A549 treated with RU486 at 1 μM for 4 hours (cell line): ENCODE measurements at places on chromosomes 3 and 15. TPM values are rescaled to one million over a fixed set of nuclear protein-coding genes. Genes with fewer than 3 reads are reported as not detected.

GNAI2 gene
- 31.9 to 44.2 TPM (median 43.1 TPM) in 5 replicates for total RNA-seq

MAP3K13 gene
- total RNA-seq = 8.9 to 15.8 TPM (median 13.5 TPM) in 5 replicates

SSUH2 gene
- total RNA-seq = 0.63 to 1.1 TPM (median 0.81 TPM) in 5 replicates

ARHGEF26 gene
- 4.0 to 6.9 TPM (median 6.5 TPM) in 5 replicates for total RNA-seq

EOMES gene
- 1.2 to 1.4 TPM (median 1.4 TPM) in 5 replicates for total RNA-seq

CPNE4 gene
- total RNA-seq = 2.9 to 4.7 TPM (median 4.0 TPM) in 5 replicates

TM4SF4 gene
- total RNA-seq = 26.5 to 43.5 TPM (median 39.8 TPM) in 5 replicates

ARL6IP5 gene
- total RNA-seq = 76.9 to 97.9 TPM (median 88.0 TPM) in 5 replicates

FOXL2 gene
- 3.0 to 5.7 TPM (median 5.2 TPM) in 5 replicates for total RNA-seq

MORC1 gene
- not detected in 5 replicates for total RNA-seq

ROPN1 gene
- not detected in 5 replicates for total RNA-seq

SNX22 gene
- 0.43 to 0.77 TPM (median 0.64 TPM) in 5 replicates for total RNA-seq

CCR4 gene
- 0.03 to 0.11 TPM (median 0.06 TPM) in 3 of 5 replicates, not detected in the others for total RNA-seq

TNFAIP8L3 gene
- 5.3 to 9.7 TPM (median 6.9 TPM) in 5 replicates for total RNA-seq

EEFSEC gene
- 8.2 to 10.5 TPM (median 9.2 TPM) in 5 replicates for total RNA-seq

HIGD2B gene
- not detected in 5 replicates for total RNA-seq

GOLGA6L4 gene
- total RNA-seq = 0.25 to 1.1 TPM (median 0.81 TPM) in 5 replicates

KBTBD13 gene
- total RNA-seq = not detected in 5 replicates

RAD51 gene
- total RNA-seq = 15.5 to 22.6 TPM (median 19.3 TPM) in 5 replicates

PRSS50 gene
- not detected in 5 replicates for total RNA-seq

SOX14 gene
- total RNA-seq = not detected in 5 replicates

CKMT1A gene
- total RNA-seq = 1.6 to 4.0 TPM (median 2.8 TPM) in 5 replicates

PPP1R14D gene
- total RNA-seq = 0.28 to 0.38 TPM in 2 of 5 replicates, not detected in the others

BCHE gene
- 0.57 to 1.3 TPM (median 1.2 TPM) in 5 replicates for total RNA-seq

RHCG gene
- total RNA-seq = 30.6 to 43.6 TPM (median 33.0 TPM) in 5 replicates

CNTN3 gene
- not detected in 5 replicates for total RNA-seq

TAGLN3 gene
- total RNA-seq = 0.46 TPM in 1 of 5 replicates, not detected in the others
